Gastroesophageal sphincter (tissue), 4 donors: ENCODE measurements at places on chromosomes 2 and 18.

DNA sequence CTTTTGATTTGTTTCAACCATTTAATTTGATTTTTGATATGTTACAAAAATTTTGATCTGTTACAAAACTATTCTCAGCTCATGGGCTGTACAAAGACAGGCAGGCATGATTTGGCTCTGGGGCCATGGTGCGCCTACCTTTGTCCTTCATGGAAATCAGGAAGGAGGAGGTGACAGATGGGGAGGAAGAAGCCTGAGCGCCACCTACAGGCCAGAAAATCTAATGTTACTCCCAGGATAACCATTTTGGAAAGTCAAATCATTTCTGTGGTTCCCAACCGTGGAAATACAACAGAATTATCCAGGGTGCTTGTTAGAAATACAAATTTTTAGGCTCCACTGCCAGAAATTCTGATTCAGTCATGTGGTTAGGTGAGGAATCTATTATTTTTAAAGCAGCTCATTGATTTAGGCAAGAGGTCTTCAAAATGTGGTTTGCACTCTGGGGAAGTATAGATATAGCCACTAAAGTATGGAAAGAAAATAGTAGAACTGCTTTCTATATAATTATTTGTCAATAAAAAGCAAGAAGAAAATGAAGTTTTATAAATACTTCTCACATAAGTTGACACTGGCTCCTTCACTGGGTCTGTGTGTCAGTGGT, 93.9 kb downstream of the EVA1A start:
- no peak for ATAC-seq

GRCh38 chr2:242034996-242035814, 165.7 kb downstream of the RTP5 start:
- ATAC-seq, result no peak

DNA sequence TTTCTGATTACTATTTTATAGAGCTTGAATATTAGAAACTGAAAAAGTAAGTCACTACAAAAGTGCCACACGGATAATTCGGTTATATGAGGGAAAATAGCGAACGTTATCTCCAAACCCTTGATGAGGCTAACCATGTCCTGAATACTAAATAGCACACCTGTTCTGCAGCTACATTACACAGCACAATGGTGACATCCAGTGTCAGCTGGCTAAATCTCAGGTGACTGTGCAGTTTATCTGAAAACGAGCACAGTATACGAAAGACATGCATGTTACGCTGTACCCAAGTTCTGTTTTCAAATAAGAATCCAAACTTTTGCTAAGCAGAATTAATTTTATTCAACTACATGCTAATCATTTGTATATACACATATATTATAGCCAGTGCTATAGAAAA, 9.0 kb downstream of the CCDC68 start:
- no peak for ATAC-seq

GRCh38 chr2:136611451-136611850, 153.9 kb upstream of the THSD7B start:
- no peak for ATAC-seq

- ATAC-seq, result no peak
Observed at GRCh38 chr2:120590841-120591240, 144.8 kb upstream of the GLI2 start.
